Effector memory CD4-positive, alpha-beta T cell (primary cell): ENCODE measurements at places on chromosomes 7 and 10.

GRCh38 chr10:42973870-42974692 lies 102.8 kb upstream of the RET start:
- DNase-seq = no peak

GRCh38 chr10:30359373-30360206 lies 10.5 kb upstream of the MTPAP start:
- peak; percentile 28 for DNase-seq

DNA sequence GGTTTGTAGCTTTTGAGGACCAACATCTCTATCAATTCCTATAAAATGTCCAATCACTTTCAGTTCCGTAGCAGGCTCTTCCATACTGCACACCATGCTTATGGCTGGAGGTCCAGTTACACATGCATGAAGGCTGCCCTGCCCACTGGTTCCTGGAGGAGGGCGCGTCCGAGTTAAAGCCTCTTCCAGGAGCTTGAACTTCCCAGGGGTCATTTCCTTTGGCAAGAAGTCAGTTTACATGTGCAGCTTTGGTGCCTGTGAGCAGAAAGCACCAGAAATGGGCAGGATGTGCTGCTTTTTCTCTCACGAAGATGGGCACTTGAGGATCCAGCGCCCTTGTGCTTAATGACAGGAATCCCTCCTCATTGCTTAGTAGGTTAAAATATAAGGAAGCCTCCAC lies 17.6 kb upstream of the PHYH start:
- no peak for DNase-seq

DNA sequence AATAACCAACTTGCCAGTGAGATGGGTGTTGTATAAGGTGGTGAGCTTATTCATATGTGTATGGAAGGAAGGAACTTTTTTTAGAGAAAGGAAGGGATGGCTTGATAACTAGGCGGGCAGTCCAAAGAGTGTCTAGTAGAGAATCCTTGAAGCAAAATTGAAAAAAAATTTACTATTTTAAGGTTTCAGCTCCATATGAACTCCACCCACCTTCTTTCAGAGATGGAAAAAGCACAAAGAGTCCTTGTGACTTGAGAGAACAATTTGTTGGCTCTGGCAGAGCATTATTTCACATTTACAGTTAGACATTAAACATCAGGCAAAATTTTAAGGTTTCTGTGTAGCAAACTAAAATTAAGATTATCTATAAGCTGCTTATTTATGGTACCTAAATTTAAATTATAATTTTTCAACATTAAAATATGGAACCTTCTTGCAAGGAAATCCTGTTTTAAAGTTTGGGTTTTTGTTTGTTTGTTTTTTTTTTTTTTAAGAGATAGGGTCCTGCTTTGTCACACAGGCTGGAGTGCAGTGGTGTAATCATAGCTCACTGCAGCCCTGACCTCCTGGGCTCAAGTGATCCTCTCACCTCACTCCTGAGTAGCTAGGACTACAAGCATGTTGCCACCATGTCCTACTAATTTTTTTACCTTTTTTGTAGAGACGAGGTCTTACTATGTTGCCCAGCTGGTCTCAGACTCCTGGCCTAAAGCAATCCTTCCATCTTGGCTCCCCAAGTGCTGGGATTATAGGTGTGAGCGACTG lies 12.2 kb downstream of the PTPN12 start:
- DNase-seq = no peak

DNA sequence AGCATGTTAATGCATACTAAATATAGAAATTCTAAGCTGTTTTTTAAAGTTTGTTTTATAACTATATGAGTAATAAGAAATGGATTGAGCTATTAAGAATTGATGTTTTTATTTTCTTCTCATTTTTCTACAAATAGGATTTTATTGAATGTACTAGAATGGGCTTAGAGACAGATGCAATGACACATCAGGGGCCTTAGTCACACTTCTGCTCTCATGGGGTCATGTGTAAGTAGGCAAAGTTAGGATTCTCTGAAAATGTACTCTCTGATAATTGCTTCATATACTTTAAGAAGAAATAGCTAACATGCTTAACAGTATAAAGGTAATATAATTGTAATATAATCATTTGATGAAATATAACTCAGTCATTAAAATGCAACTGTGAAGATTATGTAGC lies 154.6 kb downstream of the ZNF438 start:
- DNase-seq = no peak

- no peak for DNase-seq
Measured at GRCh38 chr10:98293550-98294269, 25.7 kb upstream of the LOXL4 start.

GRCh38 chr10:107915215-107915610 lies 750.7 kb upstream of the SORCS1 start:
- no peak for DNase-seq

GRCh38 chr10:6490614-6491013 lies 89.5 kb downstream of the PRKCQ start:
- DNase-seq = no peak

- no peak for DNase-seq
Measured at GRCh38 chr7:73977619-73978618, 50.1 kb upstream of the ELN start.

DNA sequence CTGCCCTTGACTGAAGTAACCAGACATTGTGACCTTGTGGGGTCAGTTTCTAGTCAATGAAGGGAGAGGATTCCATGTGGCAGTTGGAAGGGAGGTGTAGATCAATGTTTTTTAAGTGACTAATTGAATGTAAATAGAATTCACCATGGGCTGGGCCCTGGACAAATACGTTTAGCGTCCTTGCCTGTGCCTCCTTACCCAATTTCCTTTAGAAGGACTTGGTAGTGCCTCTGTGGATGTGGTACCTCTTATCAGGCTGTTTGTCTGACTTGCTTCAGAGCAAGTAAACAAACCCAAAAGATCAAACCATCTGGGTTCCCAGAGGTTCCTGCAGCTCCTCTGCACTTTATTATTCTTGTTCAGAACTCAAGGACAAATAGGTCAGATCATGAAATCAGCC lies 4.3 kb upstream of the KAT6B start:
- no peak for DNase-seq

DNA sequence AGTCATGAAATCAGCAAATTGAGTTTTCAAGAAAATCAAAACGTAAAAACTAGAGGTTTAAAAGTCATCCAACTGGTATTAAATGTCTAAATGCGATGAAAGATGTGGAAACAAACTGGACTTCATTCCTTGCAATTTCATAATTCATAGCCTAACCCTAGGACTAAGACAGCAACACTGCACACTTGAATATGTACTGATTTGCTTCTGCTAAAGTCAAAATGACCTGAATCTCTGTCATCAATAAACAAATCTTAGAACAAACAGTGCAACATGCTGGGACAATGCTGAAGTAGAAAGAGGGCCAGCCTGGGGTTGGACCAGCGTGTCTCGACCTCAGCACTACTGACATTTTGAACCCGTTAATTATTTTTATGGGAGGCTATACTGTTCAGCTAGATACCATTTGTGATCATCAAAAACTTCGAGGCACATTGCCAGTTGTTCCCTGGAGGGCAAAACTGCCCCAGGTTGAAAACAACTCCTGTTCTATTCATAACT lies 47.1 kb downstream of the MYOF start:
- DNase-seq = no peak

DNA sequence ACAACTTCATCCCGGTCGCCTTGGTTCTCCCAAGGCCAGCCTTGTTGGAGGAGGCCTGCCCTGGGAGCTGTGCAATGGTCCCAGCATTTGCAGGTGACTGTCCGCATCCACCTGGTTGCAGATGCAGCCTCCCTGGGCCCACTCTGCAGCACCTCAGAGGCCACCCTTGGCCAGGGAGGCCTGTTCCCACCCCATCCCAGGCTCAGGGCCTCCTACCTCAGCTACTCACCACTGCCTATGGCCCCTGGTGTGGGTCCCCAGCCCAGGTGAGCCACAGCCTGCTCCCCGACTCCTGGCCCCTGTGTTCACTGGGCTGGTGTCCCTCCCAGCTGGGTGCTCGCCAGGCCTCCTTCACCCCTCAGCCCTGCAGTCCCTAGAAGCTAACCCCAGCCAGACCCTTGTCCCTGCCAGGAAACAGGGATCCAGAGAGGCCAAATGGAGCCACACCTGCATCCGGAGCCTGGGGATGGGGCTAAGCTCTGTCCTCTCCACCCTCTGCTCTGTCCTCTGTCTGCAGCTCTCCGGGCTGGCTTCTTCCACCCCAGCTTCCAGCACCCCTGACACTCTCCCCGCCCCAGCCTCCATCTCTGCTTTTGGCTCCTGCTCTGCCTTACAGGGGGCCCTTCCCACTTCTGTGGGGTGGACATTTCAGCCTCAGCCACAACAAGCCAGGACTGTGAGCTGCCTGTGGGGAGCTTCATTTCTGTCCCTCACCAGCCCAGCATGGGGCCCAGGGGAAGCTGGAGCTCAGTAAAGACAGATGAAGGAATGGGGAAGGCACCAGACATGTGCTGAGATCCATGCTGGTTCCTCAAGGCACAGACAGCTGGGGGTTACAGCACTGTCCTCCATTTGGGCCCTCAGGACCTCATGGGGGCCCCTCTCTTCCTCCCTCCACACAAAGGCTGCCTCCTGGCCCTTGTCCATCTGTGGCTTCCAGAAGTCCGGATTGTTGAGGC lies 35.6 kb upstream of the ANTXRL start:
- DNase-seq = no peak

DNA sequence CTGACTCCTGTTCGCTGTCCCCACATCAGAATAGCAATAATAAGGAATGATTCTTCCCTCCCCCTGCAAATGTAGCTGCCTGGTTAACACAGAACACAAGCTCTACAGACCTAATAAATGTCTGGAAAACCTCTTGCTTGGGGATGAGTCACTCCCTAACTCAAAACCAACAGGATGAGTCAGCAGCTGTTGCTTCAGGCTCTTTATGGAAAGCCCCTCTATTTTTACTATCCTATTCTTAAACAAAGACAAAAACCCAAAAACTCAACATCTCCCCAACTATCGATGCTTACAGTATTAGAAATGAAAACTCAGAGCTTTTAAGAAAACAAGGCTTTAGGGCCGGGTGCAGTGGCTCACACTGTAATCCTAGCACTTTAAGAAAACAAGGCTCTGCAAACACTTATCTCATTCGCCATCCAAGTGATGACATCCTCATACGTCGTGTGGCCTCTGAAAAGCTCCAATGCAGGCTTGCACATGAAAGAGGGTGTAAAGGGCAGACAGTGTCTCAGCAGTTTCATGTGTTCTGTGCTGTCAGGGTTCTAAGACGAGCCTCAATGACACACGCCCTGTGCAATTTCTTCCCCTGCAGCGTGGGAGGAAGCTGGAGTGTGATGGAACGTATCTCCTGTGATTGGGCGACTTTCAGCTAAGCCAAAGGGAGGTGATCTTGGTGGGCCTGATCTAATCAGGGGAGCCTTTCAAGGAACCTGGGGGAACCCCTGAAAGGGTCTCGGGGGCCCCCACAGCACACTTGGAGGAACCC lies 70.1 kb downstream of the AMZ1 start:
- peak; percentile 14 for DNase-seq

DNA sequence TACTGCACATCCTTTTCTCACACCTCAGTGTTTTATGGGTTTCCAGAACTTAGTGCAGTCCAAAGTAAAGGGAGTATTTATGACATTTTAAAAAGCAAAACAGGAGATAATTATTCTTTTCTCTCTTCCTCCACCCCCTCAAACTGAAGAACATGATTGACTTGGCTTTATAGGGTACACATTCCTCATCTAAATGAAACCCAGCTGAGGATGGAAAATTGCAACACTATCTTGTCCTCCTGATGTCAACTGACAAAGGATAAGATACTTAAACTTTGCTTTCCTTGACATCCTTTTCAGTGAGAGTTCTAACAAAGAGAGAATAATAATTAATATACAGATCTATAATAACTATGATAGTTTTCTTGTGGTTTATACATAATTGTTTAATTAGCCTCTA lies 299.1 kb downstream of the BBS9 start:
- no peak for DNase-seq

GRCh38 chr10:76582531-76582930 lies 1055.1 kb downstream of the KCNMA1 start:
- no peak for DNase-seq

DNA sequence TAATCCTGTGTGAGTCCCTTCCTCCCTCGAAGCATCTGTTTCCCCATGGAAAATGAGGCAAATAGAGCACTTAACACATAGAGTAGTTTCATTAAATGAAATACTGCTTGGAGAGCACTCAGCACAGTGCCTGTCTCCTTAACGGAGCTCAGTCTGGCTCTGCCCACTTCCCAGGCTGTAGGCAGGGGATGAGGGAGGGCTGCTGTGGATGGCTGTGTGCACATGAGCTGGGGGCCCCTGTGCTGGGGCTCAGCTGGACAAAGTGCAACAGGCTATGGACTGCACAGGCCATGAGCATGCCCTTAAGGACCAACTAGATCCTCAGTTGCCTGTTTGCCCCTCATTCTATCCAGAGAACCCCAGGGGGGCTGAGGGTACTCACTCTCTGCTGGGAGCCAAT lies 14.5 kb downstream of the ZCCHC24 start:
- no peak for DNase-seq

- no peak for DNase-seq
Measured at GRCh38 chr10:97013568-97013967, 172.2 kb downstream of the SLIT1 start.

GRCh38 chr10:36630267-36630666 lies 495.1 kb upstream of the ANKRD30A start:
- DNase-seq = no peak

- DNase-seq = no peak
Measured at GRCh38 chr10:51687296-51687695, 12.1 kb downstream of the CSTF2T start.

DNA sequence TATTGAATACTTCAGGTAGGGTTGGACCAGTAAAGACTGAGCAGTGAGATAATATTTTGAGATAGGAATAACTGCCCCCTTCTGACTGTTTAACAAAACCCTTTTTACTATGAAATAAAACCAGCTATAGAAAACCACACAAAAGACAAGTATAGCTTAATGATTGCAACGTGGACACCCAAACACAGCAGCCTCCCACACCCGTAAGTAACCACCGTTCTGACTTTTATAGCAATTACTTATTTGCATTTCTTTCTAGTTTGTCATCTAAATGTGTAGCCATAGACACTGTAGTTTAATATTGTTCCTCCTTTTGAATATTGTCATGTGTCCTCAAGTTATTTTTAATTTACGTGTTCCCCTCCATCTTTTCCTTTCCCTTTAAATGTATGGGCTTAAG lies 42.9 kb upstream of the SYPL1 start:
- no peak for DNase-seq

DNA sequence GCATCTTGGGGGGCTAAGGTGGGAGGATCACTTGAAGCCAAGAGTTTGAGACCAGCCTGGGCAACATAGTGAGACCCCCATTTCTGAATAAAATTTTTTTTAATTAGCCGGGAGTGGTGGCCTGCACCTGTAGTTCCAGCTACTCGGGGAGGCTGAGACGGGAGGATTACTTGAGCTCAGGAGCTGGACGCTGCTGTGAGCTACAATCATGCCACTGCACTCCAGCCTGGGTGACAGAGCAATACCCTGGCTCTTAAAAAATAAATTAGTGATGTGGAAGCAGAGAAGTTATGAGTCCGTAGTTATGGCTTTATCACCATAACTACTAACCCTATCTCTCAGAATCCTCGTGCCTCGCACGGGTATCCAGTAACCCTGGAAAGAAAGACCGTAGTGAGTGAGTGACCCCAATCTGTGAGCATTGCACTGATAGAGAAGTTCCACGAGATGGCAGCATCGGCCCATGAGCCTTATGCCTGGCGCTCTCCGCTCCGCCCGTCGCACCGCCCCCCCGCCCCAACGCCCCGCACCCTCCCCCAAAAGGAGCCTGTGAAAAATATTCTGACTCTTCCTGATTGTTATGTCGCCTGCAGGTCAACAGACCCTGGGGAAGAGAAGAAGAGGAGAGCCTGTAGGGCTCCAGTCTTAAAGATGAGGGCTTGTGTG lies 4.9 kb upstream of the SLC29A3 start:
- peak; percentile 45 for DNase-seq
